ENCODE measurements at places on chromosomes 4 and X. TPM values are rescaled to one million over a fixed set of nuclear protein-coding genes. Genes with fewer than 3 reads are reported as not detected.

TRIM60 gene
- not detected for polyA plus RNA-seq

SLC10A3 gene
- 25.0 TPM for polyA plus RNA-seq

FREM3 gene
- not detected for polyA plus RNA-seq

TXK gene
- polyA plus RNA-seq: not detected

HEPH gene
- 0.70 TPM for polyA plus RNA-seq

SPANXD gene
- polyA plus RNA-seq: not detected

GRID2 gene
- not detected for polyA plus RNA-seq

MORC4 gene
- 12.4 TPM for polyA plus RNA-seq

RHOXF1 gene
- 0.18 TPM for polyA plus RNA-seq

MAGEA9B gene
- not detected for polyA plus RNA-seq

OPN1MW3 gene
- not detected for polyA plus RNA-seq

XAGE1A gene
- polyA plus RNA-seq: not detected

NUP62CL gene
- 4.0 TPM for polyA plus RNA-seq

SORCS2 gene
- 2.2 TPM for polyA plus RNA-seq

CFAP47 gene
- 0.01 TPM for polyA plus RNA-seq

PDGFRA gene
- 14.2 TPM for polyA plus RNA-seq

OPRPN gene
- polyA plus RNA-seq: not detected

H2BW1 gene
- not detected for polyA plus RNA-seq

ETNPPL gene
- 0.67 TPM for polyA plus RNA-seq

TCEAL9 gene
- 29.8 TPM for polyA plus RNA-seq

HELT gene
- polyA plus RNA-seq: not detected

VSIG4 gene
- polyA plus RNA-seq: 19.2 TPM

GABRB1 gene
- polyA plus RNA-seq: not detected

CLGN gene
- 0.11 TPM for polyA plus RNA-seq

AREG gene
- polyA plus RNA-seq: 1.9 TPM

GPR119 gene
- not detected for polyA plus RNA-seq

IL13RA2 gene
- 0.45 TPM for polyA plus RNA-seq

PCDH18 gene
- polyA plus RNA-seq: 2.2 TPM

IL1RAPL1 gene
- not detected for polyA plus RNA-seq

IL3RA gene
- 18.5 TPM for polyA plus RNA-seq

CLDN34 gene
- polyA plus RNA-seq: not detected

L1CAM gene
- 1.3 TPM for polyA plus RNA-seq

MAGEE1 gene
- 1.8 TPM for polyA plus RNA-seq

LANCL3 gene
- 0.09 TPM for polyA plus RNA-seq

SLITRK2 gene
- 0.12 TPM for polyA plus RNA-seq

SLC26A1 gene
- 0.11 TPM for polyA plus RNA-seq

DAPP1 gene
- polyA plus RNA-seq: 0.36 TPM

NAT8L gene
- 68.4 TPM for polyA plus RNA-seq

IL9R gene
- 0.07 TPM for polyA plus RNA-seq

Measured in adipose tissue (tissue), 3 donors.